Activated naive CD4-positive, alpha-beta T cell (primary cell): ENCODE measurements at places on chromosomes 12 and 14.

DNA sequence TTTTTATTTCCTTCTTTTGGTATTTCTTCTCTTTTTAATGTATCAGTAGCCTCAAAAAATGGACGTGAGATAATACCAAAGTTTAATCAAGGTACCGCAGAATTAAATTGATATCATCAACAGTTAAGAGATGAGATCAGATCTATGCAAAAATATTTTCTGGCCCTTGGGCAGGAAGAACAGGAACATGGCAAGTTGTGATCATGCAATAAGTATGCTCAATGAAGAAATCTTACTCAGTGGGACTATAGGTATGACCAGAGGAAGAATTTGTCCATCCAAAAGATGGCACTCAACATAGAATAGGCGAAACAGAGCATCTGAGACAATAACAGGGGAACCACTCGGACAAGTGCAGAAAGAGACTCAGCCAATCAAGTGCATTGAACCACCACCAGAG lies 914 bp upstream of the GARIN2 start:
- DNase-seq: no peak

- no peak for DNase-seq
These were observed 593 bp downstream of the UNC119B start for GRCh38 chr12:120710805-120711296.

- no peak for DNase-seq
These were observed 351.3 kb downstream of the TMEM121 start for GRCh38 chr14:105877645-105878044.

- DNase-seq: no peak
These were observed 161.1 kb downstream of the PPFIA2 start for GRCh38 chr12:81597928-81598604.

- DNase-seq: no peak
These were observed 13.2 kb downstream of the RASSF8 start for GRCh38 chr12:25971654-25972041.

- DNase-seq: no peak
These were observed 1.0 kb upstream of the BDKRB2 start for GRCh38 chr14:96203635-96204034.
